Stimulated activated CD8-positive, alpha-beta memory T cell treated with anti-CD3 and anti-CD28 coated beads, Interleukin-7, amount 100 ng/mL, for 1 hour (primary cell): ENCODE measurements at places on chromosomes 6 and 20.

DNA sequence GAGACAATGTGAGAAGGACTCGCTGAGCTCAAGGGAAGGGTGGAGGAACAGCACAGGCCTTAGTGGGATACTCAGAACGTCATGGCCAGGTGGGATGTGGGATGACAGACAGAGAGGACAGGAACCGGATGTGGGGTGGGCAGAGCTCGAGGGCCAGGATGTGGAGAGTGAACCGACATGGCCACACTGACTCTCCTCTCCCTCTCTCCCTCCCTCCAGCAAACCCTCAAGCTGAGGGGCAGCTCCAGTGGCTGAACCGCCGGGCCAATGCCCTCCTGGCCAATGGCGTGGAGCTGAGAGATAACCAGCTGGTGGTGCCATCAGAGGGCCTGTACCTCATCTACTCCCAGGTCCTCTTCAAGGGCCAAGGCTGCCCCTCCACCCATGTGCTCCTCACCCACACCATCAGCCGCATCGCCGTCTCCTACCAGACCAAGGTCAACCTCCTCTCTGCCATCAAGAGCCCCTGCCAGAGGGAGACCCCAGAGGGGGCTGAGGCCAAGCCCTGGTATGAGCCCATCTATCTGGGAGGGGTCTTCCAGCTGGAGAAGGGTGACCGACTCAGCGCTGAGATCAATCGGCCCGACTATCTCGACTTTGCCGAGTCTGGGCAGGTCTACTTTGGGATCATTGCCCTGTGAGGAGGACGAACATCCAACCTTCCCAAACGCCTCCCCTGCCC lies 1.7 kb downstream of the TNF start:
- no peak for DNase-seq

- no peak for DNase-seq
Measured at GRCh38 chr6:78810698-78811097, 56.7 kb upstream of the IRAK1BP1 start.

DNA sequence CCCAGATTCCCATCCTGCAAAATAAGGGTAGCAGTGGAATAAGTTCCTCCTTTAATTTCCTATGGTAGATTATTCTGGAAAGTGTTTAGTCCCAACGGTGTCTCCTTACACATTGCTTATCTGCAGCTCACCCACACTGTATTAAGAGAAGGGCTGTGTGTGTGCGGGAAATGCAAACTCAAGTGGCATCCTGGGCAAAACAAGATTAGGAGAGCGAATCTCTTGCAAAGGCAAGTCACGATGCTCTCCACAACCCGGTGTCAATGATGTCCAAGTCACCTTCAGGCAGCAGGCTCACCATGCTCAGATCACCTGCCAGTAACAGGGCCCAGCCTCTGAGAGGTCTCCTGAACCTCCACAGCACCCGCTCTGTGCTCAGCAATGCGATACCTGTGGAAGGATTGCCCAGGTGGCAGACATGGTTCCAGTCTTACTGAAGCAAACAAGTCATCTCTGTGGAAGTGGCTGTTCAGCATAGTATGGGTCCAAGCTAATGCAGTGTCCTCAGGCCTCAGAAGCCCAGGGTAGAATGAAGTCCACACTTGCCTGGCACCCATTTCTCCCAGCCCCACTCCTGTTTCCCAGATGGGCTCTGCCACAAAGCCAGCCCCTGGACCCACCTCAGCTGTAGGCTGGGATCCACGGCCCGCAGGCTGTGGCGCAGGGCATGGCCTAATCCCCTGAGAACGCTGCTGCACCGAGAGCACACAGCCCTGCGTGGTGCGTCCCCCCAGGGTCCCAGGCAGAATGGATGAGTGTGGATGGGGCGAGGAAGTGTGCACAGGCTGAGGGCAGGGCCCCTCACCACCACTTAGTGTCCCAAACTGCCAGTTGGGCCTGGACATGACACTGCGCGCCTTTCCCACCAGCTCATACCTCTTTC lies 101.2 kb downstream of the PXDC1 start:
- no peak for DNase-seq

GRCh38 chr20:24445510-24446170 lies 23.8 kb upstream of the SYNDIG1 start:
- DNase-seq, result no peak

- no peak for DNase-seq
Measured at GRCh38 chr6:142952614-142953013, 7.6 kb upstream of the HIVEP2 start.

DNA sequence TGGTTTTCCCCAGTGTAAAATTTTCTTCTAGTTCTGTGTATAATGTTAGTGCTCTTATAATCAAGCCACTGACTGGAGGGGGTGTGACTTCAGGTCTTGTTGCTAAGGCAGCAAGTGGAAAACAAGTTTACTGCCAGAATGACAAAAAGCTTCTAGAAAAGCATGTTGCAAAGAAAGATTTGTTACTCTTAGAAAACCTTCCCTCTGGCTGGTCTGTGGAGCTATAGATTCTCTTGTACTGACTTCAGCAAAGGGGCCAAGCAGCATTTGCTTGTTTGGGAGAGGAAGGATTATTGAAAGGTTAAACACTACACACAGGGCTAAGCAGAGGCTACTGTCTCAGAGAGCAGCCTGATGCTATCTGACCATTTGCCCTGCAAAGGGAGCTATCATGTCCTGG lies 288.8 kb downstream of the BTBD9 start:
- no peak for DNase-seq

GRCh38 chr6:166300357-166300987 lies 7.7 kb downstream of the PRR18 start:
- DNase-seq, result no peak

GRCh38 chr6:129279343-129280292 lies 396.7 kb downstream of the LAMA2 start:
- no peak for DNase-seq

DNA sequence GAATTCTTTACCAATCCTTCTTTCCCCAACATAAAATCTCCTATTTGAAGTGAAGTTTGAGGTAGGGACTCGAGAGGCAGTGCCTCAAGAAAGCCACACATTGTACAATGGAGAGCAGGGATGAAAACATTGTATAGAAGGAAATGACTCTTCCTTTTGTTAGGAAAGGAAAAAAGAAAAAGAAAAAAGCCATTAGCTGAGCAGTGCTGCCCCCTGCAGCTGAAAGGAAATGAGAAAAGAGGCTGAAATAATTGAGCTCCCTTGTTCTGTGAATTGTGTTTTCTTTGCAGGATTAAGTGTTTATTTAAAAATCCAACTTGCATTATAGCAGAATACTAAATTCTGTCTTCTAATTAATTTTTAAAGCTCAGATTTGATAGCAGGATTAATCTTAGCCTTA lies 162.9 kb upstream of the SASH1 start:
- DNase-seq, result no peak

DNA sequence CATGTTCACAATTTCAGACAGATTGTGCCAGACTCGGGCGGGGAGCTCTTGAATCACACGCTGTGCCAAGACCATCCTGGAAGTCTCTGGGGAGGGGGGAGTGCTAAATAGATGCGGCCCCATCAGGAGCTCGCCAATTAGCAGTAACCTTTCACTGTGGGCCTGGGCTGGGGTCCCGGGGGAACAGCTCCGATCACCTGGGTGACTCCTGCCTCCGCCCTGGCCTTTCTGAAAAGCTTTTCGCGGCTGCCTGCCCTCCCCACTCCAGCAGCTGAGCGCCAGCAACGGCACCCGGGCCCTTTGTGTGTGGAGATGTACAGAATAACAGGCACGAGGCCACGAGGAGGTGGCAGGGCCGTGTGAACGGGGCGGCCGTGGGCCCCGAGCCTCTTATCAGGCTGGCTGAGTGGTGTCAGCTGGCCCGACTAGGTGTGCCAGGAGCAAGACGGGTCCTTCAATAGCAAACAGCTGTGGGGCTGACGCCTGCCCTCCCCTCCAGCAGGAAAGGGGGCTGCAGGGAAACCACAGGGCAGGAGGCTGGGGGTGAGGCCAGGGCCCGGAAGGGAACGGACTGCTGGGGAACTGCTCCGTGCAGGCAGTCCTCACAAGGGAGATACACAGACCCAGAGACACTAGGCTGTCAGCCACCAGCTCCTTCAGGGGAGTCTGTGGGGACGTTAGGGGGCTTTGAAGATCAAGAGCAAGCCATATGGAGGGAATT lies 56.8 kb downstream of the NOL4L start:
- no peak for DNase-seq
